GM03348 (cell line): ENCODE measurements at places on chromosomes 16 and 17.

GRCh38 chr16:22645868-22646267, 135.2 kb downstream of the NPIPB5 start:
- DNase-seq: no peak

- DNase-seq: no peak
These were observed 26.2 kb upstream of the ZNF652 start for GRCh38 chr17:49388290-49388640.

DNA sequence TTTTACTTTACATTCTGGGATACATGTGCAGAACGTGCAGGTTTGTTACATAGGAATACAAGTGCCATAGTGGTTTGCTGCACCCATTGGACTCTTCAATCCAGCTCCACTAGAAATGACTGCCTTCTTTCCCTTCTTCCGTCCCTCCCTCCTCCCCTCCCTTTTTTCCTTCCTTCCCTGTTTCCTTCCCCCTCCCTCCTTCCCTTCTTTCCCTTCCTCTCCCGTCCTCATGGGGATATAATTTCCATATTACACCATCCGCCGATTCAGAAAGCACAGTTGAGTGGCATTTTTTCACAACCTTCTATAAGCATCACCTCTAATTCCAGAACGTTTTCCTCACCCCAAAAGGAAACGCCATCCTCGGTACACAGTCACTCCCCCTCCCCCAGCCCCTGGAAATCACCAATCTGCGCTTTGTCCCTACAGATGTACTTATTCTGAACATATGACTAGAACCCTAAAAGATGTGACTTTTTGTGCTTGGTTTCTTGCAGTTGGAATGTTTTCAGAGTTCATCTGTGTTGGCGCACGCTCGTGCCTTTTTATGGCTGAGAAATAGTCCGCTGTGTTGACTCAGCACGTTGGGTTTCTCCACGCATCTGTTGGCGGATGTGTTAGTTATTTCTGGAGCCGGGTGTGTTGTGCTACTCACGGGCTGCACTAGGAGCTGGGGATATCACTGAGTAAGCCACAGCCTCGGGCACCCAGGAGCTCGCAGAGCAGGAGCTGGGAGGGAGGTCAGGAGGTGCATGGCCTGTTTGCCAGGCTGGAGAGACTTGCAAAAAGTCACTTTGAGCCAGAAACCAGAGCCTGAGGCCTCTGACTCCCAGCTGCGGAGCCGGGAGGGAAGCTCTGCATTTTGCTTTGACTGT, 336.4 kb downstream of the SEC14L1 start:
- peak; percentile 93 for DNase-seq

DNA sequence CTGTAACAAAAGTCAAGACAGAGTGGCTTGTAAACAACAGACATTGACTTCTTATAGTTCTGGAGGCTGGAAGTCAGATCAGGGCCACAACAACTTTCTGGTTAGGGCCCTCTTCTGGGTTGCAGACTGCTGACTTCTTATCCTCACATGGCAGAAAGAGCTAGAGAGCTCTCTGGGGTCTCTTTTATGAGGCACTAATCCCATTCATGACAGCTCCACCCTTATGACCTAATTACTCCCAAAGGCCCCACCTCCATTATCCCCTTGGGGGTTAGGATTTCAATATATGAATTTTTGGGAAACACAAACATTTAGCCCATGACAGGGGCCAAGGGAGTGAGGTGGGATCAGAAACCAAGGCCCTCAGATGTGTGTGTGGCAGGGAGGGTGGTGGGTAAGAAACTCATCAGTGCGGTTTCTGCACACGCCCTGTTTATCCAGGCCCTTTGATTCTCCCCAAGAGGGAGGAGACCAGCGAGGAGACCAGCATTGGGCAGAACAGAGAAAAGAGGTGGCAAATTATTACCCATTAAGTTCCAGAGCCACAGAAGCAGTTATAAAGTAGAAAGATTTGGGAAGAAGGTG, 74.8 kb downstream of the UTP18 start:
- DNase-seq: no peak

DNA sequence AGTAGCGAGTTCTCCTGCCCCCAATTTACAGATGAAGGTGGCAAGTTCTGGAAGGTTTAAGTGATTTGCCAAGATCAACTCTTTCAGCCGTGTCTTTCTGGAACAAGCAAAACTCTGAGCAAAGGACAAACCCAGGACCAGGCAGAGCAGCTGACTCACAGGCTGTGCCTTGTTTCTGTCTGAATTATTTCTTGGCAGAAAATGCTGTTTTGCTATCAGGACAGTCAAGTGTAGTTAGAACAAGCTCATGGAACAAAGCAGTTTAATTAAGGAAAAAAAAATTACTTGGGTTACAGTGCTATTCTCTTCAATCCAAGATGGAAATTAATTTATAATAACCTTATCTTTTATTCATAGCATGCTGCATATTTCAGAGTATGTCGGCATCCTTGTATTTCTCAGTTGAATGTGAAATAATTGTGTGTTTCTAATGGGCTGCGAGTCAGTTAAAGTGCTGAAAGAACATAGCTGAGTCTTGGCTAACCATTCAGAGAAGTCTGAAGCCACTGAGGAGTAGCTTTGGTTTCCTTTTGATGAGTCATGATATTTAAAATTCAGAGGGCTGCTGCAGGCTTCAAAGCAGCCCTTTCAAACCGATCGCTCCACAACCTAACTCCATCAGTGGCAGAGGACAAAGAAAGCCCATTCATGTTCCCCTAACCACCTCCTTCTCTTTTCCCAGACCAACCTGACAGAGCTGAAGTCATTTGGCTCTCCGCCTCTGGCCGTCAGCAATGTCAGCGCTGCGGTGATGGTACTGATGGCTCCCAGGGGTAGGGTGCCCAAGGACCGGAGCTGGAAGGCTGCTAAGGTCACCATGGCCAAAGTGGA, 143.7 kb downstream of the ZNF18 start:
- no peak for DNase-seq

GRCh38 chr17:76081295-76082210, 2.6 kb downstream of the ZACN start:
- no peak for DNase-seq

- DNase-seq: peak; percentile 94
These were observed 27.8 kb downstream of the BAHCC1 start for GRCh38 chr17:81422776-81423697.

DNA sequence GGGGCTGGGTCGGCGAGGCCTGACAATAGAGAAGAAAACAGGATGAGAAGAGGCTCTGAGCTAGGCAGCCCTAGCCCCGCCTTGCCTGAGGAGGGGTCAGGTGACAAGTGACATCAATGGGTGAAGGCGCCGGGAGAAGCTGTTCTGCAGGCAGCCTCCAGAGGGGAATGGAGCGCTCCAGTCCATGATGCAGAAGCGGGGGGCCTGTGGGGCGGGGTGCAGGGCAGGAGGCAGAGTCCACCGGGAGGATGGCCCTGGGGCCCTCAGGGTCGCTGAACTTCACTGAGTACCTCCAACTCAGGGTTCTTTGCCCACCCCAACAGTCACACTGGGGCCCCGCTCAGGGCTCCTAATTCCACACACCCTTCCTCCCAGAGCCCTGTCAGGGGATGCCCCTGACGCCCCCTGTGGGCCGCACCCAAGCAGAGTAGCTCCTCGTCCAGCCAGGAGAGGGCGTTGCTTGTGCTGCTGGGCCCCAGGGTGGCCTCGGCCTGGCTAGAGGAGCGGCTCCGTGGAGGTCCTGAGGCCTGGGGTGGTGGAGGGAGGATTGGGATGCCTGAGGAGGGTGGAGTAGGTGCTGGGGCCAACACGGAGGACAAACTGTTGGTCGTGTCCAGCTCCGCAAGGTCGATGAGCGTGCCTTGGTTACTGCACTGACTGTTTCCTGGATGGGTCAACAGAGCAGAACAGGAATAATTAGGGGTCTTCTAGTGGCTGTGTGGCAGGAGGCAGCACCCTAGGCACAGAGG, 20.8 kb downstream of the GGA3 start:
- peak; percentile 71 for DNase-seq

DNA sequence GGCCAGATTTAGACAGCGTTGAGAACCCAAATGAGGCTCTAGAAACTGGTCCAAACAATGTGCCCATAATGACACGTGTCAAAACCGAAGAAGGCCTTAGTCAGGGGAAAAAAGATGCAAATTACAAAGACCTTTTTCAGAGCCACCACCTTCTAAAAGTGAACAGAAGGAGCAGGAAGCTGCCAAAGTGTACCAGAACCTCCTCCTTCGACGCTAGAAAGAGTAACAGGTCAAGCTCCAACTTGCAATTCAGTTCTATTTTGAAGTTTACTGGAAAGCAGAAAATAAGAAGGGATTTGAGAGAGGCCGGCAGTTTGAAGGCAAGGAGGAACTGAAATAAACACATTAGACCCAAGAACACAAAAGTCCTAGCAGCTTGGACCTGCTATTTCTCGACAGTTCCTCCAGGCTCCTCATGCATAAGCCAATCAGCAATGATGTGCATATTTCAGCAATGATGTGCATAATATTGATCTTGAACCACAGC, 61.8 kb downstream of the XYLT1 start:
- no peak for DNase-seq

- DNase-seq: no peak
These were observed 4.7 kb upstream of the KAT7 start for GRCh38 chr17:49783791-49784190.
